ENCODE measurements at places on chromosomes 3 and 15. TPM values are rescaled to one million over a fixed set of nuclear protein-coding genes. Genes with fewer than 3 reads are reported as not detected.

DNA sequence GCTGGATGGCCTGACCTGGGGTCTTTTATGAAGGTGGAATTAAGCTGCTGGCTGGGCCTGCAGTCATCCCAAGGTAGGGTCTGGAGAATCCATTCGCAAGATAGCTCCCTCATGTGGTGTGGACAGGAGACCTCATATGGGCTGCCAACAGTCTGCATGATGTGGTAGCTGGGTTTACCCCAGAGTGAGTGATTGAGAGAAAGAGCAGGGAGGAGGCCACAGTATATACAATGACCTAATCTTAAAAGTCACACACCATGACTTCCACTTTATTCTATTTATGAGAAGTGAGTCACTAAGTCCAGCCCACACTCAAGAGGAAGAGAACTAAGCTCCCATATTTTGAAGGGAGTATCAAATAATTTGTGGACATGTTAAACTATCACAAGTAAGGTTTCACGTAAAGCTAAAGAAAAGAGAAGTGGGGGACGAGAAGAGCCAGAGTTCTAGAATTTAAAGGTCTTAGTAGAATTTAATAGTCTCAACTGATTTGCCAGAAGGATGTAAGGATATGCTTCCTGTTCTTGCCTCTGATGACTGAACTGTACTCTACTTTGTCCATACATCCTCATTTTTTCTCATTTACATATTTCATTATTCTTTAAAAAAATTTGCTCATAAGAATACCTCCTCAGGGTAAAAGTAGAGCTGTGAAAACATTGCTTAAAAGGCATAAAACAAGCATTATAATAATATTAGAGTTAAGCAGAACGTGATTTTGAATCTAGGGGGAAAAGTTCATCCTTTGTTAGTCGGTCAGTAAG lies 184.4 kb downstream of the PEX5L start:
- no peak overlapping the region for H3K27ac ChIP-seq
- H3K27me3 ChIP-seq: no peaks in the 10 kb centered on the region
- no peaks in the 10 kb centered on the region for H3K4me1 ChIP-seq
- H3K36me3 ChIP-seq: no peaks in the 10 kb centered on the region

The CFAP161 gene
- 0.71 TPM for total RNA-seq

The TJP1 gene
- 108 TPM for total RNA-seq

DNA sequence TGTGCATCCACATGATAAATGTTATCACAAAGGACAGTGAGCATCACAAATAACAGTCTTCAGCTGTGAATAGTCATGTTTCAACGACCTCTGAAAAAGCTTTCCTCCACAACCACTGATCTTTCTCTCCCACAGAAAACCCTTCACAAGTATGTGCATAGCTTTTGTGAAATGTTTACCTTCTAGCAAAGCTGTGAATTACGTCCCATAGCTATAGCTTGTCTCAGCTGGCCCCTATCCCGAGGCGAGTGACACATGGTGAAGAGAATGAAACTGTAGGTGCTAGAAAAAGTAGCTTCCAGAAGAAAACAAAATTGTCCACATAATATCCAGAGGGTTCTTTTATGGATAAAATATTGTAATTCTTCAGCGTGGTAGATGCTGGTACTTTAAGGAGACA lies 182.0 kb downstream of the FGF12 start:
- H3K27me3 ChIP-seq: no peaks in the 10 kb centered on the region
- no peaks in the 10 kb centered on the region for H3K4me1 ChIP-seq
- H3K36me3 ChIP-seq: no peaks in the 10 kb centered on the region
- no peak overlapping the region for H3K27ac ChIP-seq
- H3K4me3 ChIP-seq: no peak overlapping the region

DNA sequence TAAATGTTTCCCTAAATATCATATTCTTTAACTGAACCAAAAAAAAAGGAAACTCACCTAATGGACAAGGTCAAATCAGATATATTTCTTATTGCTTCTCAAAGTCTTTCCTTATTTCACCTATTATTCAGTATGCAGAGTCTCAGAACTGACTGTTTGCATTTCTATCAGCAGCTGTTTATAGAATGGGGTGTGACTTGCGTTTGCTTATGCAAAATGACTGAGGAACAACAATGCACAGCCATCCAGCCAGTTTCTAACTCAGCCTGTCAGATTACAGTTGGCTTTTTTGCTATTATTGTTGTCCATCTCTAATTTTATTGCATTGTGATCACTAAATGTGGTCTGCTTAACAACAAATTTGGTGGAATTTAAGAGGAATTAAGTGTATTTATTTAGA lies 40.7 kb downstream of the RAB27A start:
- H3K4me1 ChIP-seq: peaks cover 25% of the 10 kb centered on the region
- H3K27ac ChIP-seq: no peak overlapping the region
- DNase-seq: no peak
- H3K27me3 ChIP-seq: no peaks in the 10 kb centered on the region
- no peak overlapping the region for H3K4me3 ChIP-seq
